ENCODE measurements at places on chromosomes 13 and 19.

DNA sequence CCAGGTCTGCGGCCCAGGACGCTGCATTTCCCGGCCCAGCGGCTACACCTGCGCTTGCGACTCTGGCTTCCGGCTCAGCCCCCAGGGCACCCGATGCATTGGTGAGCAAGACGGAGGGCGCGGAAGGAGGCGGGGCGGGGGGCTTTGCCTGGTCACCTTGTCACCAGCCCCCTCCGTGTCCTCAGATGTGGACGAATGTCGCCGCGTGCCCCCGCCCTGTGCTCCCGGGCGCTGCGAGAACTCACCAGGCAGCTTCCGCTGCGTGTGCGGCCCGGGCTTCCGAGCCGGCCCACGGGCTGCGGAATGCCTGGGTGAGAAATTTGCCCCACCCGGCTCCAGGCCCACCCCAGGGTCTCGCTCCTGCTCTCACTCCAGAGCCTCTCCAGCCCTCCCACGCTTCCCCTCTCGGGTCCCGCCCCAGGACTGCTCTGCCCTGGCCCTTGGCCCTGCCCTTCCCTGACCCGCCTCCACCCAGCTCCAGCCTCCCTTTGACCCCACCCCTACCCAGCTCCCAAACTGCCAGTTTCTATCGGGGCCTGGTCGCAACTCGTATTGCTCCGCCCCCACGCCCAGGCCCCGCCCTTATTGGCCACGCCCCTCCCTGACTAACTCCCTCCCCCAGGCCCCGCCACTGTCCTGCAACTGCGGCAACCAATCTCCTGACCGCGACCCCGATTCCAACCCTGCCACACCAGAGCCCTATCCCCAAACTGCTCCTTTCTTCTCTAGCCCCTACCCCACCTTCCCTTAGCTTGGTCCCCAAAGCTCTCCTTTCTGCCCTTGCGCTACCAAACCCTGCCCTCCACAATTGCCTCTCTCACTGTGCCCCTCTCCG, 8.6 kb downstream of the LTBP4 start:
- DNase-seq: no peak

- DNase-seq: no peak
Observed at GRCh38 chr13:48319531-48320398, 16.2 kb downstream of the RB1 start.

GRCh38 chr19:10408511-10409283, 5.4 kb upstream of the CDC37 start:
- no peak for DNase-seq

DNA sequence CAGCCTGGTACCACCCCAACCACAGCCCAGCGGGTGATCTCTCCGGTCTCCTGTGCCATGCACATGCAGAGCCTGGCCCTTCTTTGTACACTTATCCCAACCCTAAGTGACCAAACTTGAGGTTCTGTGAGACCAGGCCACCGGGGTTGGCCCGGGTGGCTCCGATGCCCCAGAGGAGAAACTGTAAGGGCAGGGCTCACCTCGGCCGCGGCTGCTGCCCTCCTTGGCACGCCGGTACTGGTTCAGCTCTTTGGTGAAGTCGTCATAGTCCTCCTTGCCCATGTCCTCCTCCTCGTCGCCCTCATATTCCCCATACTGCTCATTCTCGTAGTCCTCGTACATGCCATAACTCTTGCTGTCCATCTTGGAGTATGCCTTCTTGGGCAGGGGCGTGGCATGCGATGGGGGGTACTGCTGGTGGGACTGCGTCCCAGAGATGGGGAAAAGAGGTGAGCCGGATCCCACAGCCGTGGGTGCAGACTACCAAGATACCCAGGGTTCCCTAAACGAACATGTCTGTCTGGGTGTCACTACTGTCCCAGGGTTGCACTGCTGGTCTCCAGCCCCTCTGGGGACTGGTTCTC, 23.7 kb downstream of the ZC3H4 start:
- no peak for DNase-seq

DNA sequence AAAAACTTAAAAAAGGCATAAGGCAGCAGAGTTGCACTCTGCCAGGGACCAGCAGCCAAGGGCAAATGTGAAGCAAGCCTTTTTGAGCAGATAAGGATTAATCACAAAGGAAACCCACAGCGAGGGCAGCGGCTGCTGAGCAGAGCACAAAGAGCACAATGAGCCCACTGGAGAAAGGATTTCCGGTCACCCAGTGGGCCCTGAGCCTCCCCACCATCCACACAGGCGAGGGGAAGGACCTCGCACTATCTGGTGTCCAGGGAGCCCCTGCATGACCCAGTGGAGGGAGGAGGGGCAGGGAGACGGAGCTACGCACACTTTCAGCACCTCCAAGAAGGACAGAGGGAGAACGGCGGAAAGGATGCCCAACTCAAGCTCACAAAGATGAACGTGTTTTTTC, 40.0 kb downstream of the COL4A1 start:
- DNase-seq: no peak

DNA sequence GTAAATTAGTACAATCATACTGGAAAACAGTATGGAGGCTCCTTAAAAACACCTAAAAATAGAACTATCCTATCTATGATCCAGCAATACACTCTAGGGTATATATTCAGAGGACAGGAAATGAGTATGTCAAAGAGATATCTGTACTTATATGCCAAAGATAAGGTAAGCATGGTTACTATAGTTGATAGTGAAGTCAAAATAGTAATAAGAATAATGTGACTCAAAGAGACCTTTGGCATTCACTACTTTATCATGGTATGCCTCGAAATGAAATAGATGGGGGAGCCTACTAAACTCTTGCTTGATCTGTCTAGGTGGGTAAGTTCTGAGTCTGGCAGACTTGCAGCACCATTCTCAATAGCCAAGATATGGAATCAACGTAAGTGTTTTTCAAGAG, 30.3 kb downstream of the FXYD5 start:
- no peak for DNase-seq

DNA sequence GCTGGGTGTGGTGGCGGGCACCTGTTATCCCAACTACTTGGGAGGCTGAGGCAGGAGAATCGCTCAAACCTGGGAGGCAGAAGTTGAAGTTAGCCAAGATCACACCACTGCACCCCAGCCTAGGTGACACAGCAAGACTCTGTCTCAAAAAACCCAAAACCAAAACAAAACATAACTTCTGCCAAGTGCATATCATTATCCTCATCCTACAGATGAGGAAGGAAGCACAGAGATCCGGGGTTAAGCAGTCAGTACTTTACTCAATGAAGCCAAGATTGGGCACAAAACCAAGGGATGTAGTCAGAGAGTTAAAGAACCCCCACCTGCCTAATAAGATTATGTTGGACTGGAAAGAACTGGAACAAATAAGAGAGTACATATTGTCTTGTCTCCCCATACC, 5.5 kb upstream of the TMTC4 start:
- no peak for DNase-seq

DNA sequence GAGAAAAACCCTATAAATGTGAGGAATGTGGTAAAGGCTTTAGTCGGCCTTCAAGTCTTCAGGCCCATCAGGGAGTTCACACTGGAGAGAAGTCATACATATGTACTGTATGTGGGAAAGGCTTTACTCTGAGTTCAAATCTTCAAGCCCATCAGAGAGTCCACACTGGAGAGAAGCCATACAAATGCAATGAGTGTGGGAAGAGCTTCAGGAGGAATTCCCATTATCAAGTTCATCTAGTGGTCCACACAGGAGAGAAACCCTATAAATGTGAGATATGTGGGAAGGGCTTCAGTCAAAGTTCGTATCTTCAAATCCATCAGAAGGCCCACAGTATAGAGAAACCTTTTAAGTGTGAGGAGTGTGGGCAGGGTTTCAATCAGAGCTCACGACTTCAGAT, 11.7 kb downstream of the ZNF226 start:
- no peak for DNase-seq

DNA sequence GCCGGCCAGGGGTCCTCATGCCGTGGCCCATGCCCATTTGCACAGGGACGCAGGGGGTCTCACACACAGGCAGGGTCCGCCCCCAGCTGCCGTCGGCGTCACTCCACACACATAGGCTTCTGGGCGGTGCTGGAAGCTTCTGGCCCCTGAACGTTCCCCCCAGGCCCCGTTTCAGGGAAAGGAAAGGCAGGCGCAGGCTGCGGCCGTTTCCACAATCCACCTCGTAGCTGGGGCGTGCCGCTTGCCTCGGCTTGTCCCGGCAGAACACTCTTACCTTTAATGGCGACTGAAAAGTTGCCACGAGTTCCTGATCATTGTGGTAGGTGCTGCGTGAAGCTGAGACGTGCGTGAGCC, 53.4 kb downstream of the MCF2L start:
- no peak for DNase-seq

GRCh38 chr13:44698066-44698465, 121.9 kb upstream of the TSC22D1 start:
- DNase-seq: no peak

GRCh38 chr19:18746401-18747325, 44.4 kb downstream of the COMP start:
- no peak for DNase-seq

DNA sequence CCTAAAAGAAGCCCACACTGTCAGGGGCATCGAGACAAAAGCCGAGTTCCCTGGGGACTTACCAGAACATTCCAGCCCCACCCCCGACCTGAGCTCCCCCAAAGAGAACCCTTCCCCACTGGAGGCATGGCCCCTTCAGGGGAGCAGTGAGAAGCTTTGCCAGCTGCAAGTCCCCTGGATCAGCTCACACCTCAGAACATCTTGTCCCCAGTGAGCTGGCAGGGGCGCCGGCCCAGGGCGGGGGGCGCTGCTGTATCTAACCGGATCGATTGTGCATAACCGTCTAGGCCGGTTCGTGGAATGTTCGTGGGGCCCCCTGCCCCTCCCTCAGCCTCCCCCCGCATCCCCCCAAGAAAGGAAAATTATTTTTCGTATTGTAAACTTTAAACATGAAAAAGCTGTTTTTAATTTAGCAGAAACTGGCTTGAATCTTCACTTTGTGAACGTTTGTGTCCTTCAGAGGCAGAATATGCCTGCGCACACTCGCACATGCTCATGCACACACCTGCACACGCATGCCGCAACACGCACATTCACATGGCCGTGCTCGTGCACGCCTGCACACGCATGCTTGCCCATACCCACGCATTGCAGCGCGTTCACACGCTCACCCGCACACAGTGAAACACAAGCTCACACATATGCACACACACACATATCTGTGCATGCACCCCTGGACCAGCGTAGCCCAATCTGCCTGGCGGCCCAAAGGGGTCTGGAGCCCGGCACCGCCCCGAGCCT, 12.0 kb upstream of the CRTC1 start:
- DNase-seq: no peak

Measured in NCI-H510A (cell line).